Upper lobe of left lung (tissue), 6 donors: ENCODE measurements at places on chromosomes 3 and 15. TPM values are rescaled to one million over a fixed set of nuclear protein-coding genes. Genes with fewer than 3 reads are reported as not detected.
A peak's percentile ranks its signal among the peaks of the same experiment; 100 is the strongest.

DNA sequence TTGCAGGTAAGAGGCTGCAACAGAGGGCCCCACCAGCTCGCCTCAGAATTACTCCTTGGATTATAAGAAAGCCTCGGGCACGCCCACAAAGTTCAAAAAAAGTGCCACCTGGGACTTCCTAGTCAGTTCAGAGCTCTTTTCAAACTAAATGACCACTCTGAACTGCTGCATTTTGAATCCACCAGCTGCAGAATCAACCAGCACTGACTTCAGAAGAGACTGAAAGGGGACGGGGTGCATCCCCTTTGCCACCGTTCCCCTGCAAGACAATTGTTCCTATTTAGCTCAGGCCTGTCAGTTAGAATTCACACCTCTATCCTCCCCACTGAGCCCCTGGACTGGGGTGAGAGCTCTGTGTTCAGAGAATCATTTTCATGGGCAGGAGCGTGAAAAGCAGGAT, 181.4 kb upstream of the GADL1 start:
- no peak overlapping the region for H3K27ac ChIP-seq
- no peaks in the 10 kb centered on the region for H3K27me3 ChIP-seq
- H3K36me3 ChIP-seq: no peaks in the 10 kb centered on the region
- DNase-seq: no peak

DNA sequence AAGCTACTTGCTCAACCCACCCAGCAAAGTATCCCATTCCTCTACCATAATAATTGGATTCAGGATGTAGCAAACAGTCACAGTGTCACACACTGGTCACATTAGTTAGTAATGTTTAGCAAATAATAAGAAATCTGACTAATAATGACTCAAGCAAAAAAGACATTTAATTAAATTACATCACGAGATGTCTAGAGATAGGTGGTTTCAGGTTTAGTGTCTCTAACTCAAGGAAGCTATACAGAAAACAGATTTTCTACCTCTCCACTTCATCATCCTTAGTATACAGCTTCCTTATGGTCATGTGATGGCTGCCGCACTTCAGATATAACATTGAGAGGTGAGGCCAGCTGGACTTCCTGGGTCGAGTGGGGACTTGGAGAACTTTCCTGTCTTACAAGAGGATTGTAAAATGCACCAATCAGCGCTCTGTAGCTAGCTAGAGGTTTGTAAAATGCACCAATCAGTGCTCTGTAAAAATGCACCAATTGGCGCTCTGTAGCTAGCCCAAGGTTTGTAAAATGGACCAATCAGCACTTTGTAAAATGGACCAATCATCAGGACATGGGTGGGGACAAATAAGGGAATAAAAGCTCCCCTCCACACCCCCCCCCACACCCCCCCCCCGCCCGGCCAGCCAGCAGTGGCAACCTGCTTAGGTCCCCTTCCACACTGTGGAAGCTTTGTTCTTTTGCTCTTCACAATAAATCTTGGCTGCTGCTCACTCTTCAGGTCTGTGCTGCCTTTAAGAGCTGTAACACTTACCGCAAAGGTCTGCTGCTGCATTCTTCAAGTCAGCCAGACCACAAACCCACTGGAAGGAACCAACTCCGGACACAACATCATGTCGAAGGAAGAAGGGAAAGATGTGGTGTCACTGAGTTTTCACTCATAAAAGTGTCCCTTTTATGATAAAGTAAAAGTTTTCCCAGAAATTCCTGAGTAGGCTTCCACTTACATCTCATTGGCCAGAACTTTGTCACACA, 24.9 kb upstream of the ARPIN start:
- H3K36me3 ChIP-seq: no peaks in the 10 kb centered on the region
- H3K4me3 ChIP-seq: no peak overlapping the region
- H3K27me3 ChIP-seq: no peaks in the 10 kb centered on the region
- no peak for DNase-seq
- H3K27ac ChIP-seq: no peak overlapping the region

DNA sequence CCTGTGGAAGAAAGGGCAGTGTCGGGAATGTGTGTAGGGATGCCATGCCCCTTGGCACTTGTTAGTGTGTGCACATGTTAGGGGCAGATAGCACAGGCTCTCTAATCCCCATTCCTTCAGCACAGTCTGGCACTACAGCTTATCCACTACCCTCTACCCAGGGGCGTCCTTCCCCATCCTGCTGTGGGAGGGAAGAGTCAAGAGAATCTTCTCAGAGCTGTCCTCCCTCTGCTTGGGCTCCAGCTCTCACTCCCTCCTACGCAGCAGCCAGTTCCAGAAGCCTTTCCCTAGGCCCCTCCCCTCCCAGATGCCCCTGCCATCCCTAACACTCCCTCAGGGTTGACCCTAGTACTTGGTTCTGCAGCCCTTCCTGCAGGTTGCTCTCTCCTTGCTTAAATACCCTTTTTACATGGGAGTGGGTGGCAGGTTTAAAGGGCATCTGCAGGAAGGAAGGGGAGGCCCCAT, 815 bp upstream of the GRM2 start:
- H3K4me3 ChIP-seq: no peak overlapping the region
- H3K36me3 ChIP-seq: peaks cover 3% of the 10 kb centered on the region

GRCh38 chr3:30945291-30945690, 50.8 kb upstream of the GADL1 start:
- no peak for DNase-seq
- no peak overlapping the region for H3K4me3 ChIP-seq
- H3K27me3 ChIP-seq: no peaks in the 10 kb centered on the region
- no peaks in the 10 kb centered on the region for H3K36me3 ChIP-seq

DNA sequence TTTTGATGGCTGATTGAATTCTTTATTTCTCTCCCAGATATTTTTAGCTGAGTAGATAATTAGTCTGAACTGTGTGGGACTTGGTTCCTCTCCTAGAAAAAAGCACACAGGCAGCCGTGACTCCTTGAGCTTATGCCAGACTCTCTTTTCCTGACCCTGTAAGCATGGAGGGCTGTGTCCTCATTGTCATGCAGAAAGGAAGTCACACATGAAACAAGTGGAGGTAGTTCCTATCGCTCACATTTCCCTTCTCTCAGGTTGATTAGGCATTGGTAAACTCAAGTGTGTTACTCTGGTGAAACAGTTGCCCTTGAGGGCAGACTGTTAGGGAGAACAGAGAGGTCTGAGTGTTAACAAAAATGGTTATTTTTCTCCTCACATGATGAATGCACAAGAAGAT, 6.3 kb upstream of the RTP4 start:
- DNase-seq: no peak
- H3K27ac ChIP-seq: no peak overlapping the region
- no peaks in the 10 kb centered on the region for H3K4me1 ChIP-seq
- H3K36me3 ChIP-seq: no peaks in the 10 kb centered on the region
- H3K4me3 ChIP-seq: no peak overlapping the region

GRCh38 chr3:105315815-105316214, 50.9 kb upstream of the ALCAM start:
- DNase-seq: no peak
- H3K4me3 ChIP-seq: no peak overlapping the region
- no peaks in the 10 kb centered on the region for H3K36me3 ChIP-seq
- H3K27ac ChIP-seq: no peak overlapping the region
- no peaks in the 10 kb centered on the region for H3K27me3 ChIP-seq

Gene ZBTB11
- total RNA-seq: 37.7 TPM

- H3K27ac ChIP-seq: no peak overlapping the region
- no peaks in the 10 kb centered on the region for H3K36me3 ChIP-seq
- no peak overlapping the region for H3K4me3 ChIP-seq
Measured at GRCh38 chr15:27670486-27671209, 428.5 kb downstream of the OCA2 start.

DNA sequence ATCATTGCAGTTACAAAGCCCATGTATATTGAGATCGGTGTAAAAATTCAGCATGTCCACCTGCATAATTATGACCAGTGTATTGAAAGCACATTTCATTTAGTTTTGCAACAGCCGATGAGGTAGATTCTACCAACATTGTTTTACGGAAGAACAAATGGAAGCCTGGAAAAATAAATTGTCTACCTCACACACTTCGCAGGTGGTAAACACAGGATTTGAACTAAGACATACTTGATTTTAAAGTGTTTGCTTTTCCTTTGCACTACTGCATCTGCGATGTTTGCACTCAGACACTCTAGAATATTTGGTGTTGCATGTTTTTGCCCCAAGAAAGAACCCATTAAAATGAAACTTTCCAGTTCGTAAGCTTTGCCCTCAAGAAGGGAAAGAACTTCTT, 148.4 kb downstream of the PGPEP1L start:
- no peak overlapping the region for H3K4me3 ChIP-seq
- H3K27ac ChIP-seq: peak overlapping the region; percentile 76
- no peaks in the 10 kb centered on the region for H3K36me3 ChIP-seq
- H3K4me1 ChIP-seq: peaks cover 47% of the 10 kb centered on the region
- no peak for DNase-seq
- H3K27me3 ChIP-seq: no peaks in the 10 kb centered on the region

GRCh38 chr15:23854203-23854911, 167.3 kb upstream of the NDN start:
- no peaks in the 10 kb centered on the region for H3K27me3 ChIP-seq
- no peak for DNase-seq
- no peaks in the 10 kb centered on the region for H3K4me1 ChIP-seq
- H3K27ac ChIP-seq: no peak overlapping the region
- no peaks in the 10 kb centered on the region for H3K36me3 ChIP-seq

GRCh38 chr15:101198800-101199199, 53.0 kb downstream of the CHSY1 start:
- H3K27me3 ChIP-seq: no peaks in the 10 kb centered on the region
- no peak overlapping the region for H3K4me3 ChIP-seq
- peak overlapping the region; percentile 65 for H3K27ac ChIP-seq
- peaks cover 45% of the 10 kb centered on the region for H3K4me1 ChIP-seq

Gene DNAH1
- 10.8 TPM for total RNA-seq

DNA sequence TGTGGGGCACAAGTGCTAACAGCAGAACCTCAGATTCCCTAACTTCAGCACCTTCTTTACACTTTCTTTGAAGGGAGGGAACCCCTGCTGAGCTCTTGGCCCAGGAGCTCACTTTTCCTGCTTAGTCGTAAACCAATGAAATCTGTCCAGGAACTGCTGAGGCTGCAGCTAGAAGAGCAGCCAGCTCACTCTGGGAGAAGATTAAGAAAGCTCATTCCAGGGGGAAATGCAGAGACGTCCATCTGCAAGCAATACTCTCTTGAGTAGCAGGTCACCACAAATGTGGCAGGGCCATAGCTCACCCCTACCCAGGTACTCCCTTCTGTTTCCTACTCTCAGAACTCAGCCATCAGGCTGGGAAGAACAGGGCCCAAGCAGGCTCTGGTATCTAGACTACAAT, 103.3 kb downstream of the WDR76 start:
- no peaks in the 10 kb centered on the region for H3K27me3 ChIP-seq
- no peaks in the 10 kb centered on the region for H3K36me3 ChIP-seq
- H3K4me1 ChIP-seq: no peaks in the 10 kb centered on the region
- no peak overlapping the region for H3K27ac ChIP-seq
- no peak for DNase-seq

Gene HEMK1
- total RNA-seq: 8.8 TPM

GRCh38 chr3:140336465-140336864, 341.4 kb upstream of the TRIM42 start:
- H3K4me3 ChIP-seq: no peak overlapping the region
- no peak for DNase-seq
- no peaks in the 10 kb centered on the region for H3K4me1 ChIP-seq

Gene ARPIN
- total RNA-seq: 56.6 TPM

Gene SLC9C1
- total RNA-seq: not detected

DNA sequence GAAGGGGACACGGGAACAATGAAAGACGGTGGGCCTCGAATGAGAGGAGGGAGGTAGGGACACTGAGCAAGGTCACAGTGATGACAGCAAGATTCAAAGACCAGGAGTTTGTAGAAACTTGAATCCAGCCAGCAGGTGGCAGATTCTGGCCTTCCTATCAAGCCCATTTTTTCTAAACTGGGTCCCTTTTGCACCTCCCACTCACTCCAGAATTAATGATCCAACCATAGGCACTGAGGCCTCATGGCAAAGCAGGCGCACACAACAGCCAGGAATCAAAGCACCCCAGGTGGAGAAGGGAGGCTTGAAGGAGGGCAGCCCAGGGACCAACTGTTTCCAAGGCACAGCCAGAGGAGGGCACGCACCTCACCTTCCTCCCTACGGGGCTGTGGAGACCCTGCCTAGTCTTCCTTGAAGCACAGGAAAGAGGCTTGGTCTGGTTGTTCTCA, 90.2 kb downstream of the ANP32A start:
- no peaks in the 10 kb centered on the region for H3K36me3 ChIP-seq
- DNase-seq: peak; percentile 25
- no peak overlapping the region for H3K27ac ChIP-seq
- no peak overlapping the region for H3K4me3 ChIP-seq
- H3K4me1 ChIP-seq: peaks cover 19% of the 10 kb centered on the region

DNA sequence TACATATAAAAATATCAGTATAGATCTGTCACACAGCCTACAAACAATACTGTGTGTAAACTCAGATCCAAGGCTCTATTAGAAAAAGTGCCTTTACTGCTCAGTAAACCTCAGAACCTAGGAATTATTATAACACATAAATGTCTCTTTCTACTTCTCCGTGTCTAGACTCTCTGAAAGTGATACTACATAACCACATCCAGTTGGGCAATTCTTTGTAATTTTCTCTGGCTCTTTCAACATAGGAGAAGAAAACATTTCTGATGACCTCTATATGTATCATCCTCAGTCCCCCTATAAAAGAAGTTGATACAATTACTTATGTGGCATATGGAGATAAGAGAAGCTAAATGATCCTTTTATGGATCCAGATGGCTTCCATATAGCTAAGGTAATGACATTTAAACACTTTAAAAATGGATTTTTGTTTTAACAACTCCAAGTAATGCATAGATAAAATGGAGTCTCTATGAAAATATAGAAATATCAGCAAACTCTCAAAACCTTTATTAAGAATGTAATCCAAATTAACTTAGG, 104.5 kb downstream of the LSAMP start:
- H3K27ac ChIP-seq: no peak overlapping the region
- no peak for DNase-seq
- no peak overlapping the region for H3K4me3 ChIP-seq
- no peaks in the 10 kb centered on the region for H3K36me3 ChIP-seq
- no peaks in the 10 kb centered on the region for H3K27me3 ChIP-seq

DNA sequence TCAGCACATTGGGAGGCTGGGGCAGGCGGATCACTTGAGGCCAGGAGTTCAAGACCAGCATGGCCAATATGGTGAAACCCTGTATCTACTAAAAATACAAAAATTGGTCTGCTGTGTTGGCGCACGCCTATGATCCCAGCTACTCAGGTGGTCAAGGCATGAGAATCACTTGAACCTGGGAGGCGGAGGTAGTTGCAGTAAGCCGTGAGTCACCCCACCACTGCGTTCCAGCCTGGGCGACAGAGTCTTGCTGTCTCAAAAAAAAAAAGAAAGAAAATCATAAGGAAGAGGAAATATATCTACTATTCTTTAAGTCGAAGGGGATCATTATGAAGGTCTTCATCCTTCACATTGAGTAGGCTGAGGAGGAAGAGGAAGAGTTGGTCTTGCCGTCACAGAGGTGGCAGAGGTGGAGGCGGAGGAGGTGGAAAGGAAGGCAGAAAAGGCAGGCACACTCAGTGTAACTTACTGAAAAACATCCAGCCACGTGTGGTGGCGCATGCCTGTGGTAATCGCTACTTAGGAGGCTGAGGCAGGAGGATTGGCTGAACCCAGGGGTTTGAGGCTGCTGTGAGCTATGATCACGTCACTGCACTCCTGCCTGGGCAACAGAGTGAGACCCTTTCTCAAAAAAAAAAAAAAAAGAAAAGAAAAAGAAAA, 14.2 kb downstream of the CSK start:
- no peak overlapping the region for H3K27ac ChIP-seq
- DNase-seq: no peak
- no peaks in the 10 kb centered on the region for H3K27me3 ChIP-seq
- H3K4me3 ChIP-seq: no peak overlapping the region
- peaks cover 17% of the 10 kb centered on the region for H3K36me3 ChIP-seq
- H3K4me1 ChIP-seq: peaks cover 30% of the 10 kb centered on the region

- peak overlapping the region; percentile 79 for H3K27ac ChIP-seq
- H3K27me3 ChIP-seq: peaks cover 23% of the 10 kb centered on the region
- peak overlapping the region; percentile 85 for H3K4me3 ChIP-seq
- no peaks in the 10 kb centered on the region for H3K36me3 ChIP-seq
- peaks cover 81% of the 10 kb centered on the region for H3K4me1 ChIP-seq
Measured at GRCh38 chr3:129002573-129003569, 1.8 kb downstream of the EFCC1 start.
